ENCODE measurements at places on chromosomes 3 and 15.

- no peak for DNase-seq
Measured at GRCh38 chr15:40952301-40952900, 870 bp upstream of the CHAC1 start.

- DNase-seq: no peak
Measured at GRCh38 chr15:77282333-77282732, 137.6 kb downstream of the PEAK1 start.

- no peak for DNase-seq
Measured at GRCh38 chr15:52652984-52653383, 26.2 kb downstream of the ATOSA start.

DNA sequence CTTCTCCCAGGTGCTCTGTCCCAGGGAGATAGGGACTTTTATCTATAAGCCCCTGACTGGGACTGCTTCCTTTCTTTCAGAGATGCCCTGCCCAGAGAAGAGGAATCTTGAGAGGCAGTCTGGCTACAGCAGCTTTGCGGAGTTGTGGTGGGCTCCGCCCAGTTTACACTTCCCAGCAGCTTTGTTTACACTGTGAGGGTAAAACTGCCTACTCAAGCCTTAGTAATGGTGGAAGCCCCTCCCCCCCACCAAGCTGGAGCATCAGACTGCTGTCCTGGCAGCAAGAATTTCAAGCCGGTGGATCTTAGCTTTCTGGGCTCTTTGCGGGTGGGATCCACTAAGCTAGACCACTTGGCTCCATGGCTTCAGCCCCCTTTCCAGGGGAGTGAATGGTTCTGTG, 253.8 kb upstream of the ARL6 start:
- DNase-seq: no peak

DNA sequence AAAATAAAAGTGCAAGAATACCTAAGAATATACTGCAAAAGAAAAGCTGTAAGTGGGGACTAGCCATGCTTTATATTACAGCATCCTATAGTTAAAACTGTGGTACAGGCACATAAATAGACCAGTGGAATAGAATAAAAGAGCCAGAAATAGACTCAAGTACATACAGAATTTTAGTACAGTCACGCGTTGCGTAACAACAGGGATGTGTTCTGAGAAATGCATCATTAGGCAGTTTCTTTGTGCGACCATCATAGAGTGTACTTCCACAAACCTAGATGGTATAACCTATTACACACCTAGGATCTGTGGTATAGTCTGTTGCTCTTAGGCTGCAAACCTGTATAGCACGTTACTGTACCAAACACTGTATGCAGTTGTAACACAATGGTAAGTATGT, 61.8 kb downstream of the PCCB start:
- DNase-seq: no peak

- no peak for DNase-seq
Measured at GRCh38 chr3:182104881-182105280, 393.2 kb downstream of the SOX2 start.

DNA sequence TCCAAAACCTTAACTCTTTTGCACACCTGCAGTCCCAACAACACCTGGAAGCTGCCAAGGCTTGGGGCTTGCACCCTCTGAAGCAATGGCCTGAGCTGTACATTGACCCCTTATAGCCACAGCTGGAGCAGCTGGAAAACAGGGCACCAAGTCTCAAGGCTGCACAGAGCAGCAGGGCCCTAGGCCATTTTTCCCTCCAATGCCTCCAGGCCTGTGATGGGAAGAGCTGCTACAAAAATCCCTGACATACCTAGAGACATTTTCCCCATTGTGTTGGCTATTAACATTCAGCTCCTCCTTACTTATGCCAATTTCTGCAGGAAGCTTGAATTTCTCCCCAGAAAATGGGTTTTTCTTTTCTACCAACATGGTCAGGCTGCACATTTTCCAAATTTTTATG, 231.0 kb downstream of the ZMAT3 start:
- no peak for DNase-seq

GRCh38 chr15:99019558-99020540, 12.3 kb upstream of the PGPEP1L start:
- DNase-seq: no peak

DNA sequence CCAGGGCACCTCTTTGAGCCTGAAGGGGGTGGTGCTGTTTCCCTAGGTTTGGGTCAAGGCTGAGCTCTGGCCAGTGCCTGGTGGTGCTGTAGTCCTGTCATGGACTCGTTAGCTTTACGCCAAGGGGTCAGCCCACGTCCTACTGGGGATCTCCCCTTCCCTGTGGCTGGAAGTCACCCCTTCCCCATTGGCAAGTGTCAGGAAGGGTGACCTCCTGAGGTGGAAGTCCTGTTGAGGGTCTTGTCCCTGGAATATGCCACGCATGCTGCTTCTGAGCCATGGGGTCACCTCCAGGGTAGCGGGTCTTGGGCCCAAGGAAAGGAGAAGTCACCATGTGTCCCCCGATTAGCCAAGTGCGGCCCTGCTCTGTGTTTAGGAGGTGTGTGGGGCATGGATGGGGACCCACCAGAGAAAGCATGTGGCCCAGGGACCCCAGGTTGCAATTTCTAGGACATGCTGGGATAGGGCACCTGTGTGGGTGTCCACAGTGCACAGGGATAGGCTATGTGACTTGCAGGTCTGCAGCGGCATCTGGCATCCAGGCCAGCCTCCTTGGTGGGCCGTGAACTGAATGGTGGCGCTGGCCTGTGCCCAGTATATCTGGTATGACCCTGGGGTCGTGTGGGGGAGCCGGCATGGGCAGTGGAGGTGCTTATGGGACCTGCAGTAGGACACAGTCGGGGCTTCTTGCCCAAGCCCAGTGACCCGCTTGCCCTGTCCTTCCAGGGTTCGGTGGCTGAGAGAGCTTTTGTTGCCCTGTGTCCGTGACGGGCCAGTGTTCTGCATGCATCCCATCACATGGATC, 226.7 kb downstream of the SNRPN start:
- no peak for DNase-seq

DNA sequence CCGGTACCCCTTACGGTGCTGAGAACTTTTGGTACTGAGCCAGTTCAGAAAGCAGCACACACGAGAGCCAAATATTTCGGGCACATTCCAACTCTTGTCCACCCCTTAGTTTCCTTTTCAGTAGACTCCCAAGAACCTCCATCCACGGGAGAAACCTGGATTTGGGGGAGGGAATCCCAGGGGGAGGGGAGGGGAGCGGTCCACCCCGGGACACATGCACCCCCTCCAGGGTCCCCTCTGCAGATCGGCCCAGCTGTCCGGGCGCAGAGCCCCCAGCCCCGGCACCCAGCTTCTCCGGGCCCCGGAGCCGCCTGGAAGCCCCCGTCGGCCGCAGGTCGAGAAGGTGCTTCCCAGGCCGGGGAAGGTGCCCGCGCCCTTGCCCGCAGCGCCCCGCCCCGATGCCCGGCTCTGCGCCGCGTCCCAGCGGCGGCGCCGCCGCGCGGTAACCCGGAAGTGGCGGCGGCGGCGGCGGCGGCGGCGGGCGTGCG, 455 bp upstream of the ABHD17C start:
- no peak for DNase-seq

DNA sequence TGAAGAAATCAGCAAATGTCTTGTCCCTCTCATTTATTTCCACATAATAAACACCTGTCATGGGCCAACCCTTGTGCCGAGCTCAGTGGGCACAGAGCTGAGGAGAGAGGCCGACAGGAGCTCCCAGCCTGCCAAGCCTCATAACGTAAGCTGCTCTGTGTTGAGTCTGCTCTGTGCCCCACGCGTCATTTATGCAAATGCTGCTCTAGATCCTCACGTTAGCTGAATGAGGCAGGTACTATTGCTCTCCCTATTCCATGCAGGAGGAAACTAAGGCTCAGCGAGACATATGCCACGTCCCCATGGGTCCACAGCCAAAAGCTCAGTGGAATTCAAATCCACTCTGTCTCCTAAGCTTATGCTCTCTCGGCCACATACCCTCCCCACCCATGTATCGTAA, 41.5 kb downstream of the EFCAB12 start:
- DNase-seq: no peak

DNA sequence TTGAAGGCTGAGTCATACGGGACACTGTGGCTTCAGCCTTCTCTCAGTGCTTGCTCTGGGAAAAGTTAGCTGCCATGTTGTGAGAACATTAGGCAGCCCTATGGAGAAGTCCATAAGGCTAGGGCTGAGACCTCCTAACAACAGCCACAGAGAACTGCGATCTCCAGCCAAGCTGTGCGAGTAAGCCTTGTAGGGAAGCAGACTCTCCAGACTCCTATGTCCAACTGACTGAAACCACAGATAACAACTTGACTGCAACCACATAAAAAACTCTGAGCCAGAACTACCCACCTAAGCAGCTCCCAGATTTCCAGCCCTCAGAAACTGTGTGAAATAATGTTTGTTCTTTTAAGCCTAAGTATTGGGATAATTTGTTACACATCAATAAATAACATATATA, 40.7 kb downstream of the DENND6A start:
- no peak for DNase-seq

- DNase-seq: no peak
Measured at GRCh38 chr3:172953571-172953970, 187.5 kb downstream of the SPATA16 start.

- DNase-seq: no peak
Measured at GRCh38 chr3:89740080-89740880, 632.9 kb downstream of the EPHA3 start.

DNA sequence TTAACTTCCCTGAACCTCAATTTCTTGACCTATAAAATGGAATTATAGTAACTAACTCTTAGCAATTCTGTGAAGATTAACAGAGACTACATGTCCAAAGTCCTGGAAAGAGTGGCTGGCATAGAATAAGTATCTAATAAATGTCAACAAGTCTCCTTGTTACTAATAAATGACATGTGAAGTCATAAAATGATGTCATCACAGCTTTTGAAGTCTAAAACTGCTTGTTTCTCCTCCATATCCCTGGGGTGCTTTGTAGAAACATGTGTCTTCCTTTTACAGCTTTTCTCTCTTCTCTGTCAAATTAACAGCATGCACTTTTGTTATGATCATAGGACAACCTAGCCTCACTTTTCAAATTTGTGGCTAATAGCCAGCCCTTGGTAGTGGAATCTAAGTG, 510.2 kb downstream of the NTRK3 start:
- no peak for DNase-seq

DNA sequence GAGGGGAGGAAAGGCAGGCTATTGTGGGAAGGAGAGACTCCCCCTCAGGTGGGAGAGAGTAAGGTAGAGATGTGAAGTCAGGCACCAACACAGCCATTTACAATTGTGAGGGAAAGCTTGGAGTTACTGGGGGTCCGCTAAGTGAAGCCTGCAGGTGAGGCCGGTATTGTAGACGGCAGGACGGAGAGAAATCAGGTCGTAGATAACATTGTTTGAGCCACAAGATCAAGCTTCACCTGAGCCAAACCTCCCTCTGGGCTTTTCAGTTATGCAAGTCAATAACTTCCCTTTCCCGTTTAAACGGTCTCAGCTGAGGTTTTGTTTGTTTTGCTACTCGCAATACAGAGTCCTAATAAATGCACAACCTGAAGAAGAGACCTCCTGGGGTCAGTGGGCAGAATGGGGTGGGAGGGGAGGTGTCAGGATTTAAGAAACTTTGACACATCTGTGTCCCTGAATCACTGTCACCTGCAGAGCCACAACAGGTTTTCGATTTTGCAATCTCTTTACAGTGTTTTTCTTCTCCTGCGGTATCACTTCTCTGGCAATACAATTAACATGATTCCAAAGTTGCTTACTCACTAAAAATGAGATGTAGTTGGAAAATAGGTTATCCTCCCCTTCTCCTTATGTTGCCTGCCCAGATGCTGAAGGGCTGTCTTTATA, 72.0 kb upstream of the GLCE start:
- DNase-seq: no peak

- DNase-seq: no peak
Measured at GRCh38 chr3:50674349-50675178, at the start of gene DOCK3. Gene DOCK3 (plus strand): TSS chr3:50674927. CDS start chr3:50675264, 337 bp downstream.

GRCh38 chr3:158085931-158086330, 20.3 kb downstream of the SHOX2 start:
- DNase-seq: no peak

- no peak for DNase-seq
Measured at GRCh38 chr15:60767134-60767824, 288.3 kb upstream of the ICE2 start.

DNA sequence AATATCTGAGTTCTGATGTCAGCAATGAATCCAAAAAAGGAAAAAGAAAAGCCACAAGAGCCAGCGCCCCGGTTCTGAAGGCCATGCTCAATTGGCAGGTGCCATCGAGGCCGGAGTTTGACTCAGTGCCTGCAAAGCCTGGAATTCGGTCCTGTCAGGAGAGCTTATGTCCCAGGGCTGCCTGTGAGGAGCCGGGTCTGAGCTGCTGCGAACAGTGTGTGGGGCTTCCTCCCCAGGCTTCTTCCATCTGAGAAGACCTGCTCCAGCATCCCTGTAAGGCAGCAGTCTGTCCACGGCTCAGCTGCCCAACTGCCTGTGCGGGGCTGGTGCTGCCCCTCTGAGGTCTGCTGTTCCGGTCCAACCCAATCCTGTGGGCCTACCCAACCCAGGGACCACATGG, 46.1 kb downstream of the ROPN1B start:
- DNase-seq: no peak

DNA sequence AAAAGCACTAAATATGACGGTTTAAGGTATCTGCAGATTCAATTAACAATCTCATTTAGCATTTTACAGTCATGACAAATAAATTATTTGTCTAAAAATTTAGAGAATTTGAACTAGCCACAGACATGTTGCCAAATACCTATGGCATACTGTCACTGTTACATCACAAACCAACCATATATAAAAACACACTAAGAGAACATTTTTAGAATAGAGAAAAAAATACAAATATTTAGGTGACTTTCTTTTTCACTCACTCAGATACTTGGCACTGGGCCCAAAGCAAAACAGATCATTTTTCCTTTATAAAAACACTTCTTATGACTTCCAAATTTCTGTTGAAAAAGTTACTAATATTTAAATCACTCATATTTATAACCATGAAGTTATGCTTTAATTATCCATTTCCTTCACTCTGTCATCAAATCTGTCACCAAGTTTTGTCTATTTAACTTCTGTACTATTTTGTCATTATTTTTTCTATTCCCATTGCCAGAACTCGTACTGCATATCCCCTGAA, 644.7 kb downstream of the OTOL1 start:
- DNase-seq: no peak

DNA sequence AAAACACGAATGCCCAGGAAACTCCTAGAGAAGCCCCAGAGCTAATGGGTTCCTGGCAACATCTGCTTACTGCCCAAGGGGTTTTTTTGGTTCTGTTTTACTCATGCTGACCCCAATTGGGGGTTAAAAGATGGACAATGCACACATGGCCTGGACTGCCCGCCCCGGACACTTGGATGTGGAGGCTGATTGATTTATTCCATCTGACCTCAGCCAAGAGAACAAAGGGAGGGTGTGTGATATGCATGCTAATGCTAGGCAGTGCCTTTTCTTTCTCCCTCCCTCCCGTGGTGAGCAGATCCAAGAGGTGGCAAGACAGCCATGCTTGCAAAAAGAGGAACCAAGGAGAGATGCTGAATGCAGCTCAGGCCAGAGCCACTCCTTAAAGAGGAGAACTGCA, 3.3 kb upstream of the LRTM1 start:
- no peak for DNase-seq

DNA sequence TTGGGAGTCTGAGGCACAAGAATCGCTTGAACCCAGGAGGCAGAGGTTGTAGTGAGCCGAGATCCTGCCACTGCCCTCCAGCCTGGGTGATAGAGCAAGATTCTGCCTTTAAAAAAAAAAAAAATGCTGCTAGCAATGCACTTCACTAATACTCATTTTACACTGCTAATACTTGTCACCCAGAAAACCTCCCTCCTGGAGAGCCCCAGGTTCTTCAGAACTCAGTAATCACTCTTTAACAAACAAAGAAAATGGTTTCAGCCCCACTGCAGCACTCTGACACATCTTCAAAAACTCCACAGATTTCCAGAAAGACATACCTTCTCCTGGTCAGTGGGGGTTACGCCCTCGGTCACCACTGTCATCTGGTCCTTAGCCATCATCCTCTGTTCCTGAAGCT, 366.7 kb downstream of the SHQ1 start:
- DNase-seq: no peak

Data from GM12864 (cell line).